Left renal pelvis (tissue), 4 donors: ENCODE measurements at places on chromosomes 7 and 10.

- DNase-seq = peak; percentile 31
These were observed 23.6 kb upstream of the SRI start for GRCh38 chr7:88243345-88243909.

GRCh38 chr10:78650122-78650521 is 418.6 kb upstream of the ZMIZ1 start:
- no peak for DNase-seq

- no peak for DNase-seq
These were observed 214.8 kb downstream of the LRRTM3 start for GRCh38 chr10:67140641-67141040.

DNA sequence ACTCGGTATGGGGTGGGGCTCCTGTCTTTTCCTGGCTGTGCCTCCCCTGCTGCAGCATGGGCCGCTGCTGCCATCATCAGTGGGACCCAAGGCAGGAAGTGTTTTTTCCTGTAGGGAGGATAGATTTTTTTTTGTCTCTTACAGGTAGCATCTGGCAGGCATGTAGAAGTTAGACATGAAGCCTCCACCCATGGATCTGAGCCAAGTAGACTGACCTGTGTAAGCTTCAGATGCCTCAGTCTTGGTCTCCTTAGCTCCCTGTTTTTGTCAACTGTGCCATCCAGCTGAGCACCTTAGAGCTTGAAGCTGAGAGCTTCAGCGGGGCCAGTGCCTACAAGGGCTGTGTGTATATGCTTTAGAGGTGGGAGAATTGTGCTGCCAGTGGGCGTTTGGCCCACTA is 93.5 kb downstream of the AUTS2 start:
- no peak for DNase-seq

DNA sequence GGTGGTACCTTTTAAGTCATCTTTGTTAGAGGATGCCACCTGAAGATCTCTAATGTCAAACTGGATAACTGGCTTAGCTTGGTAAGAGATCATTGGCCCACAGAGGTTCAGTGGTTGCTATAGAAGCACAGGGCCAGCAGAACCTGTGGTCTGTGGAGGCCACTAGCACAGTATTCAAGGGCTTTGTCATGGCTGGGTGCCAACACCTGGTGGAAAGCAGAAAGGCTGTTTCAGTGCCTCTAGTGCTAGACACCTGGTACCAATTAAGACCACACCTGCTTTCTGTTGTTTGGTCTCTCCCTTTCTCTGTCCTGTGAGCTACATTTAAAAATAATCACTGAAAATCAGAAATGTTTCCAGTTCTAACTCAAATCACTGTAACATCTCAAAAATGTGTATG is 10.0 kb upstream of the PCGF5 start:
- no peak for DNase-seq

DNA sequence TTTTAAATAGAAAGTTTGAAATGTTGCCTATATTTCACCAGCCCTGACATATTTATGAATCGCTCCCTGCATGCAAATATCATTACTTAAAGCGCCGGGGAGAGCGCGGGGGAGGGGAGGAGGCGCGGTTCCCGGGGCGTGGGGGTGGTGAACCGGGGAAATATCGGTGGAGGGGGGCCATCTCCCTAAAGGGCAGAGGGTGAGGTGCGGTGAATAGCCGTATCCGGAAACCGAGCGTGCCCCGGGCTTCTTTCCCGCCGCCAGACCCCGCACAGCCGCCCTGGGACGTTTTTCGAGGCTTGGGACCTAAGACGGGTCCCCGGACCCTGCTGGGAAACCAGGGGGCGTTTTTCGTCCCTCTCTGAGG is 6.9 kb upstream of the ZNF503 start:
- DNase-seq = peak; percentile 44

- no peak for DNase-seq
These were observed 1.3 kb downstream of the PTN start for GRCh38 chr7:137342265-137342664.

DNA sequence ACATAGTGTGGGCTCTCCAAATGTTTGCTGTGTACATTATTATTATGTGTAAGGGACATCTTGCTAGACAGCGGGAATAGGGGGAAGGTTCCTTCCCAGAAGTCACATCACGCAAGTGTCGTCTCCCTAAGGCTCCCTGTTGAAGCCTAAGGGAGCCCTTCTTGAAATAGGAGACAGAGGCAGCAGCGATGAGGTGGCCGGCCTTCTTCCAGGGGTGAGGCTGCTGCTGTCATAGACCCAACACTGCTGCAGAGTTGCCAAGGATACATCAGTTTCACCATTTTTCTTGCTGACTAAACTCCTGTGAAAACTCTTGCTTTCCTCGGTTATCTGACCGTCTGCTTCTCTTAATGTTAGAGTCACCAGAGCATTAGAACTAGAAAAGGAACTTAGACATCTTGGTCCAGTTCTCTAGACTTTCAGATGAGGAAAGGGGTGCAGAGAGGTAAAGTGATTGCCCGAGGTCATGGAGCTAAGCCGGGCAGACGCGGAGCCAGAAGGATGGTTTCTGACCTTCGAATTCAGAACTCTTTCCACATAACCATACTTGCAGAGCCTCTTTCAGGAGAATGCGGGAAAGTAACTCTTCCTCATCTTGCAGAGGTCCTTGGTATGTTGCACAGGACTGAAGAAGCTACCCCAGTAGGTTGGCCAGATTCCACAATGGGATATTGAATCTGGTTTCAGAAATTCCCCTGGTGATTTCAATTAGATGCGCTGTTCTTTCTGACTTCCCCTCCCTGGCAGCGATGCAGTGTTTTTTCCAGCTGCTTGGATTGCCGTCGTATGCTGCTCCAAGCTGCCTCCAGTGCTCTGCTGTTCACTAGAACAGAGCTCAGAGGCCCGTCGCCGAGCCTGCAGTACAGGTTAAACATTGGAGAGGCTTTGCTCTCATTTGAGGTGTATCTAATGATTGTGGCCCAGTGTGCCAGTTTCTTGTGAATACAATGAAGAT is 217.1 kb downstream of the CAMK1D start:
- no peak for DNase-seq

DNA sequence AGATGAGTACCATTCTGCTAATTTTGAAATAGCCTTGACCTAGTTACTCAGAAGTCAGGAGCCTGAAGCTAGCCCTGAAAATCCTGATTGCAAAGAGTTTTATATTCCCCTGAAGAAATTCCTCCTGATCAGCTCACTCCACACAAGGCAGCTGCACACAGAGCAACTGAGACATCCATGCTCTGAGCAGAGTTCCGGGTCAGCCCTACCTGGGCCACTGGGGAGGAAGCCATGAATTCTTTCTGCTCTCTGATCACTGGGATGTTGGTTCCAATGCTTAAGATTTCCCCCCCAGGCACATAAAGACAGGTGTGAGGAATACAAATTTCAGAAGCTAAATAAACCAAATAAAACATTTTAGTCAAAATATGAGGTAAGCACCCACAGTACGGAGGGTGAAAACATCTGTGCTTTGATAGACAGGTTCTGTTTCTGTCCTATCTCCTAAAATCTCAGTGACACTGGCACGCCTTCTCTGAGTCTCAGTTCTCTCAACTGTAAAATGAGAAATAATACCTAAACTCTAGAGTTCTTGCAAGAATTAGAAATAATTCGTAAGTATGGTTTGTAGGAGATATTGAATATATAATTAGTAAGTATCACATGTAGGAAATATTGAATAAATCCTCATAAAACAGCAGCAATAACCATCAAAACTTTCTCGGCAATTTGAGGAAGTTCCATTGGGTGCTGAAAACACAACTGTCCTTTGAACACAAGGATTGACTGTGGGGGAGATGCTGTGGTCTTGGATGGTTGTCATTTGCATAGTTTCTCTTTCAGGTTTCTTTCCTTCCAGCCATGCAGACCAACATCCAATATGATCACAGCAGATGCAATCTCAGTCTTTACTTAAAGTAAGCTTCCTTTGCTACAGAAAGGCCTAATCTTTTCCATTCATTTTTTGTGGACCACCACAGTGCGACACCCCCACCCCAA is 133.0 kb upstream of the TNS3 start:
- no peak for DNase-seq

GRCh38 chr7:36958111-36958733 is 233.9 kb upstream of the AOAH start:
- DNase-seq = no peak

DNA sequence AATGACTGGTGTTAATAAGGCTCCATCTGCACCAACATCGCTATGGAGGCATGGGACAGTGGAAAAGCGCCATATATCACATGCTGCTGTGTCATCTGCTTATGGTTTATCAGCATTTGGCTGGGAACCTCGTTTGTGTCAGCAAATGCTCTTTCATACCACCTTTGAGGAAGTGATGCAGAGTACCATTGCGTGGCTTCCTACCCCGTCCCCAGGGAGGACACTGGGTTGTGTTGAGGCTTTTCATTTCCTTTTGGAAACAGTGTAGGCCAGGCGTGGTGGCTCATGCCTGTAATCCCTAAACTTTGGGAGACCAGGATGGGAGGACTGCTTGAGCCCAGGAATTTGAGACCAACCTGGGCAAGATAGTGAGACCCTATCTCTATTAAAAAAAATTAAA is 6.8 kb downstream of the TACR2 start:
- DNase-seq = no peak

- no peak for DNase-seq
These were observed 5.5 kb downstream of the CREB3L2 start for GRCh38 chr7:137996386-137996851.

- DNase-seq = no peak
These were observed 35.2 kb downstream of the CCAR1 start for GRCh38 chr10:68756246-68756645.

DNA sequence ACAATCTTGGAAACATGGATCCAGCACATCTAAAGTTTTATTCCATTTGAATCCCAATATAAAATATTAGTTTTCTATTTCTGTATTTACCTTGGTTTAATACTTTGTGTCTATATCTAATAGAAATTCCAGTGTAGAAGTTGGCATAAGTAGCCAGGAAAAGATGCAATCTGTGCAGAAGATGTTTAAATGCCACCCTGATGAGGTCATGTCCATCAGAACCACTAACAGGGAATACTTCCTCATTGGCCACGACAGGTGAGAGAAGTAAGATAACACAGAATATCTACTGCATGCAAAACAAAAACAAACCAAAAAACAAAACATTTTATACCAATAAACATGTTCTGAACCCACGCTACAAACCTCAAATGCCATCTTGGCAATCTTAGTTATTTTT is 15.7 kb downstream of the PLEKHS1 start:
- no peak for DNase-seq

DNA sequence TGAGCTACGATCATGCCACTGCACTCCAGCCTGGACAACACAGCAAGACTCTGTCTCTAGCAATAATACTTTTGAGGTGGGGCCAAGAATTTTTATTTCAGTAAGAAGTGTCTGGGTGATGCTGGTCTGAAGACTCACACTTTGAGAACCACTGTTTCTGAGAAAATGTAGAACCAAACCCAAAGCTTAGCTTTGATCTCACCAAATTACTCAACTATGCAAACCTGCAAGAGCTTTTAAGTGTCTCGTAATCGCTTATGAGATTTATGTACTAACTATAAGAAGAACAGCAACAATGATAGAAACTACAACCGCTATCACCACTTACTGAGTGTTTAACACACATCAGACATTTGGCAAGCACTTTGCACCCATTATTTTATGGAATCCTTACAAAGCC is 29.5 kb downstream of the APBB1IP start:
- DNase-seq = no peak

DNA sequence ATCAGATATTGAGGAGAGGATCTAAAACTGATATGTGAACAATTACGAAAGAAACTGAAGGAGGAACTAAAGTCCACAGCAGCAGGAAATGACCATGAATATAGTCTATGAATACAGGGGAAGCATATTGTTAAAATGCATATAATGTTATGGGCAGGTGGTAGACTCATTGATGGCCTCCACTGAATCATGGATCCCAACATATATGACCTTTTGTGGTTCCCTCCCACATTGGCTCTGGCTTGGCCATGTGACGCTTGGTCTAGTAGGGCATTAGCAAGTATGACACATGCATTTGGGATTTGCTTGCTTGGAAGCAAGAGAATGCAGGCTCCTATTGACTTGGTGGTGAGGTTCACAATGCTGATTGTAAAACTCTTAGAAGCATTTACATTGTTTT is 55.2 kb upstream of the RAB18 start:
- no peak for DNase-seq

DNA sequence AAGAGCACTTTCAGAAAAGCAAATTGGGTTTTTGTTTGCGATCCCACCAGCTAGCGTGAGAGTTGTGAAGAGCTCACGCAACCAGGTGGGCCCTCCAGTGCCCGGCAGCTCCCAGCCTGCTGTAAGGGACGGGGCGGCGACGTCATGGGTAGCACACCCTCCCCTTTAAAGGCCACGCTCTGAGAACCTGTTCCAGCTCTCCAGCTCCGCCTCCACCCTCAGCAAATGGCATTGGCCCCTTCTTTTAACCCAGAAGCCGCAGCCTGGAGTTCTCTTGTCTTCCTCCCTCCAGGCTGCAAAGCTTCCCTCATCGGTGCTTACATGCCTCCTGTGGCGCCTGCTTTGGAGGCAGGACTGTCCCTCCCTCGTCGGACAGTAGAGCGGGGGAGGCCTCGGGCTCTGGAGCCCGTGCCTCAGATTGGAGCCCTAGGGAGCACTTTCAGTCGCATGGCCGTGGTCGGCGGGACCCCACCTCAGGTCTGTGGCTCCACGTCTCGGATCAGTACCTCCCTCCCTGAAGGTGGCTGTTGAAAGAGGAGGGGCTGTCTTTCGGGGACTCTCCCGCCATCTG is 32.9 kb downstream of the WIPI2 start:
- no peak for DNase-seq

GRCh38 chr10:72242675-72243074 is 26.6 kb upstream of the ASCC1 start:
- DNase-seq = no peak

GRCh38 chr7:31814187-31814586 is 127.2 kb downstream of the PPP1R17 start:
- no peak for DNase-seq

- no peak for DNase-seq
These were observed 18.8 kb upstream of the SMNDC1 start for GRCh38 chr10:110323503-110323902.

- DNase-seq = no peak
These were observed 37.4 kb upstream of the CDK6 start for GRCh38 chr7:92873776-92874175.

- DNase-seq = peak; percentile 27
These were observed 2.1 kb downstream of the KIF5B start for GRCh38 chr10:32054094-32054493.

DNA sequence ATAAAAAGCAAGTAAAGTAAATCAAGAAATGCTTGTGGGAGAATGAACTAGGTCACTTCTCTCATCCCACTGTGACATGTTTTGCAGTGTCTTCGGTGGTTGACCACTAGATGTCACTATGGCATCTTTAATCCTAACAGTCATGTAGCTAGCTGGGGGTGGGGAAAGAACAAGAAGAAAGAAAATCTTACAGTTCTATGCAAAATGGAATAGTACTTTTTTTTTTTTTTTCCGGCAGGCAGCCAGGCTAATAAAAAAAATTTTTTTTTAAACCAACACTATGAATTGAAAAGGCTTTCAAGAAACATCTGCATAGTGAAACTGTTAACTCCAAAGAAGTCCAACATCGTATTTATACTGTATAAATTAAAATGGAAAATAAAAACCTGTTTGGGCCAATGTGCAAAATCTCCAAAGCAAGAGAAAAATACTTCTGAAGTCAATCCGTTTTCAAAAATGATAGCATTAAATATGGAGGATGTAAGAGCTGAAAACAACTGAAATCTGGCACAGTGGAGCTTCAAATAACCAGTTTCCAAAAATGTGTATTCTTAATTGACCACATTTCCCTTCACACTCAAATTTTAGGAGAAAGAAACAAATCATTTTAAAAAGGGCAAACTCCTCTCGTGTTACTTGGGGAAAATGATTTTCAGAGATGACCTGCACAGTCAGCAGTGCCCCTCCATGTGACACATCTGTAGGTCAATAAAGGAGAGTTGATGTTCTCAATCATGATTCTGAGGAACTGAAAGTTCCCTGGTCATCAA is 38.5 kb downstream of the CDK1 start:
- DNase-seq = peak; percentile 85
